Stimulated activated CD8-positive, alpha-beta memory T cell treated with anti-CD3 and anti-CD28 coated beads, Interleukin-4, amount 100 ng/mL, for 4 hours (primary cell): ENCODE measurements at places on chromosomes 1 and 21.

DNA sequence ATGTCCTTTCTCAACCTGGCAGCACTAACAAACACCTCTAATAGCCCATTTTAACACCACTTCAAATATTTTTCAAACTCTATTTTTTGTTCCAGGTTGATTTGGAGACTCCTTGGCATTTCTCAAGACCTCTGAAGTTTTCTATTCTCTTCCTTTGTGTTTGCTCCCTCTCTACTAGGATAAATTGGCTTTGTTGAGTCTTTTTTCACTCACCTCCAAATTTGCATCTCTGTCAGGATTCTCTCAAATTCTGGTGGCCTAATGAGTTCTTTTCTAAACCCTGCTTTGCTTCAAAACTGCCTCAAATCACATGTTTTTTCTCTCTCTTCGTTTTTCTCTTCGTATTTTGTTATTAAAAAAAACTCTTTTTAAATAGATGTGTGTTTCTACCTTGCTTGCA, 582.2 kb upstream of the ADGRL4 start:
- DNase-seq: no peak

DNA sequence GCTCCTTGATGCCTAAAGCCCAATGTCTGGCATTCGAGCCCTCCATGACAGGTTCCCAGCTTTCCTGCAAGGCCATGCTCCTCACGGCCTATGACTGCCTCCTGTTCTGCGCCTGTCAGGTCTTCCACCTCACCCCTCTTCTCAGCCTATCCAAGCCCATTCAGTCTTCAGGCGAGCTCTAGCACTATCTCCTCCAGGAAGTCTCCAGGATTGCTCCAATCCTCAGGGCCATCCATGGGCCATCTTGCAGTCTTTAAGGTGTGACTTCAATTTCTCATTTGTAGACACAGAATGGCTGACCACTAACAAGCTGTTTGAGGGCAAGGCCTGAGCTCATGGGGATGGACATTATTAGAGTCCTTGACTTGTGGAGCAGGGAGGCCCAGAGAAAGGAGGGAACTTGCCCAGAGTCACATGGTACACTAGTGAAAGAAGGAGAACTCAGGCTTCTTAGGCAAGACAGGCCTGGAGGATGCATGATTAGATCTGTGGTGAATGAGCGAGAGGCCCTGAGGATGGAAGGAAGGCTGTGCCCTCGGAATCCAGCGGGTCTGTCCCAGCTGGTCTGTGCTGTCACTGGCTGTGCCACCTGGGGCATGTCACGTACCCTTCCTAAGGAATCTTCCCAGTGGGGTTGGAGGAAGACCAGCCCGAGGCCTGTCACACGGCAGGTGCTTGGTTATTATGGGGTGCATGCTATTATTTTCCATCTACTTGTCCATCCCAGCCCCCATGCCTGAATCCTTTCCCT, 1.2 kb upstream of the ACOT11 start:
- no peak for DNase-seq

DNA sequence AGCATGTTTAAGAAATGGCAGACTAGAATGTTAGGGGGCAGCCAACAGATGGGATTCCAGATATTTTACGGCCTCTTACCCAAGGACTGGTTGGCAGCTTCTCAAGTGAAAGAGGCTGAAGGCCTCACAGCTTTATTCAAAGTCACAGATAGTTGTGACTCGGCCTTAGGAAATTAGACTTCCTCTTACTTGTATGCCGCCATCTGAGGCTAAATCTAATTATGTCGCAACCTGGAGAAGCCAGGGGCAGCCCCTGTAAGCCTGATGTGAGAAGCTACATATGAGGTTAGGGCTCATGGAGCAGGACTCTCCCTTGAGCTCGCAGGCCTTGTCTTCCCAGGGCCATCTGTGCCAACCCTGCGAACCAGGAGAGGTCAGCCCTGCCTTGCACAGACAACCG, 352.5 kb downstream of the HHAT start:
- no peak for DNase-seq

GRCh38 chr1:75136921-75137641, 2.9 kb downstream of the LHX8 start:
- no peak for DNase-seq

- no peak for DNase-seq
Observed at GRCh38 chr1:220389634-220390033, 117.4 kb upstream of the RAB3GAP2 start.

GRCh38 chr1:236020359-236021219, 44.3 kb downstream of the NID1 start:
- DNase-seq: no peak

- DNase-seq: no peak
Observed at GRCh38 chr1:41399145-41399795, 38.0 kb downstream of the FOXO6 start.
